Naive thymus-derived CD4-positive, alpha-beta T cell (primary cell): ENCODE measurements at places on chromosomes 12 and 14.

GRCh38 chr14:101826351-101826750 is 64.8 kb downstream of the PPP2R5C start:
- DNase-seq, result no peak

- DNase-seq, result no peak
These were observed 170.0 kb upstream of the RMST start for GRCh38 chr12:97292588-97292987.

DNA sequence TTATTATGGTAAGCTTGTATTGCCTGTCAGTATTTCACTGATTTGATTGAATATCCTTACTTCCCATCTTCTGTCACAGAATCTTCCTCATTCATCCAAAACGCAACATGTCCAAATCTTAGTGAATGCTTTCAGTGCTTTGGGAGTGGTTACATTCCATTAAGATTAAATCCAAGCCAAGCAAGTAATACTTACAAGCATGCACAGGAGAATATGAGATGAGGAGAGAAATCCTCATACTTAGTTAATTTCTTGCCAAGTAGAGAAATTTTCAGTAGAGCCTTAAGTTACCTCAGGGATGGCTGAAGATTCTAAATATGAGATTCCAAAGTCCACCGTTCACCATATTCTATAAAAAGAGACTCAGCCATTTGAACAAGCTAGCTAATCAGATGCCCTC is 316.0 kb downstream of the RAD51B start:
- no peak for DNase-seq

DNA sequence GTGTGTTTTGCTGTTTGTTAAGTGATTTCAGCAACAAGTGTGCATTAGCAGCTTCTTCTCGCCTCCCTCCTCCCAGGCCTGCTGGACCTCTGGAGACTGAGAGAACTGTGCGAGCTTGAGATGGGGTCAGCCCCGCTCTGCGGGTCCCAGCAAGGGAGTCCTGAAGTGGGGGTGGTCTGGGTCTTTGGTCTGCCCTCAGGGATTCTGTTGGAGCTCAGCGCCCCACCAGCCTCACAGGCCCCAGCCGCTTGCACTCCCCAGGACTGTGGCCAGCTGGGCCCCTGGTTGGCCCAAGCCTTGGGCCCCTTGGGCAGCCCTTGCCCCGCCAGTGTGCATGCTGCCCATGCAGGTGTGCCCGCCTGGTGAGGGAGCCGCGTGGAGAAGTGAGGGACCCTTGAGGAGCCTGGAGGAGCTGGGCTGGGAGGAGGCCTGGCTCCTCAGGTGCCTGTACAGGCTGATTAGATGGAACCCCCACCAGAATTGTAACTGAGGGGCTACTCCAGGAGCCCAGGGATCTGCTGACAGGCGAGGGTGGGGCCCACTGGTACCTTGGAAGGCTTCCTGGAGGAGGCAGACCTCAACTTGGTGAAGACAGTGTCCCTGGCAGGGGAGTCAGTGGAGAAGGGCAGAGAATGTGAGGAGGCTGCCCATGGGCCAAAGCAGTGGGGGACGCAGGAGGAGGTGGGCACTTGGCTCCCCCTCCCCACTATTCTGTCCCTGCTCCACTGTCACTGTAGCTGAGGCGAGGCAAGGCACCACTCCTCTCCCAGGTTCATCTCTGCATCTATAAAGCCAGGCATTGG is 56.7 kb downstream of the BEGAIN start:
- DNase-seq, result no peak

- no peak for DNase-seq
These were observed 63.4 kb upstream of the LHX5 start for GRCh38 chr12:113535100-113535499.
